ENCODE measurements at places on chromosomes 7 and 10.
A peak's percentile ranks its signal among the peaks of the same experiment; 100 is the strongest.

DNA sequence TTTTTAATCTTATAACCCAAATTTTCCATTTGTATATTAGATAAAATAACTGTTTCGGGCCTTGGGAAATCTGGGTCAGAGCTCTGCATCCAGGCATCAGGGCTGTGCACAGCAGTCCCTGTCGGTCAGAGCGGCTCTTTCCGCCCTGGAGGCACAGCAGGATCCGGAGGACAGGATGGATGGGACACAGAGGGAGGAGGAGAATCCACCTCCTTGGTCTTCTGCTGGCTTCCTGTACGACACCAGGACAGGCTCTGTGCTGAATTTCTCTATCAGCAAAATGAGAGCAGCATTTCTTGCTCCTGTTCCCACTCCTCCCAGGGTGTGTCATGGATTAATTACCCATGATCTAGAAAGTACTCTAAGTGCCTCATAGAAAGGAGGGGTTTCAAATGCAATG, 254.9 kb downstream of the SKAP2 start:
- DNase-seq = no peak

DNA sequence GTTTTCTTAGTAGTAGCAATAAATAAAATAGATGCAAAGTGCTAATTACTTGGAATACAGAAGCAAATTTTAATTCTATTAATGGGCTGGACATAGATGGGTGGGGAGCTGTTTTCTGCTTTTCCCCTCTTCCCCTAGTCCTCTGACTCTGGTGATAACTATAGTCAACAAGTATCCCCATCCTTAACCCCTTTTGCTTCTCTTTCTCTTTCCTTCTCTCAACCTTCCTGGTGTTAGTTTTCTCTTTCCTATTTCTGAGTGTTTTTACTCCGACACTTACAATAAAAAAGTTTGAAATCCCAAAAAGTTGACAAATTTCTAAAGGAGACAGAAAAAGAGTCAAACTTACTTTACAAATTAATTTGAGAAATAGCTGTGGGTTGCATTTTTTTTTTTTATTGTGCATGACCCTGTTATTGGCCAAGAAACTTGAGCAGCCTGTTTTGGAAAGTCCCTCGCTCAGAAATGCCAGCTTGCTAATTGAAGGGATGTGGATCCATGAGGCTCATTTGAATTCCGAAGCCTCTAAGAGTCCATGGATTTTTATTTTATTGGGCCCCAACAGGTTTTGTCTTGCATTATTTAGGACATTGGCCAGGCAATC, 2.4 kb downstream of the FAS start:
- no peak for DNase-seq

DNA sequence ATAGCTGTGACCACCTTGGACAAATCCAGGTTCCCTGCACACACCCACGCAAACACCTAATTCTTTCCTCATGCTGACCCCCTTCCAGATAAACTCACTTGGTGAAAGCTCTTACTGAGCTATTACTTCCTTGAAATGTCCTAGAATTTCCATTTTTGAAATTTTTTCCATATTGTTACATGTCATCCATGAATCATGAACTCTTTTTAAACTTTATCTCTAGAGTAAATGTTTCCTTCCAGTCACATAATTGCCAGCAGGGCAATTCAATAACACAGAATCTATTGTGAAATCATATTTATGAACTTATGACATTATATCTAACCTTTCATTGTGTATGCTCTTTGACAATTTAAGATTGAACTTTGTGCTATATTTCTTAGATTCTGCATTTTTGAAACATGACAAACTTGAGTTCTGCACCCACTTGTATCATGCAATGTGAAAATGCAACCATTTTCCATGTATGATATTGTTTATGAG, 26.8 kb upstream of the FGL2 start:
- DNase-seq = no peak

- DNase-seq = peak; percentile 5
These were observed 232.7 kb upstream of the TAC1 start for GRCh38 chr7:97499204-97499603.

DNA sequence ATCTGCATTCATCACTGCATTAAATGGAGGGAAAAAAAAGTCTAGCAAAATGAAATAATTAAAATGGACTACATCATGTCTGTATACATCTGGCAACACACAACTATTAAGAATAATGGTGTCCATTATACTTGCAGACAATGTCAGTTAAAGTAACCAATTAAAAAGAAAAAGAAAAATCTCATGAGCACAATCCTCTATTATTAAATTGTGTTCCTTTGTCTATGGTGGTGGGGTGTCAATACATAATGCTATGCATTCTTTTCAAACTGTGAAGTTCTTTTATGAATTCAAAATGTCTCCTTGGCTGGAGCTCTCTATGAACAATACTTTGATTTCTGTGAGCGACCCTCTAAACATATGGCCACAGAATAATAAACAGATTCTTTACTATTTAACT, 63.5 kb downstream of the NRP1 start:
- DNase-seq = no peak

- no peak for DNase-seq
These were observed 23.2 kb downstream of the STEAP1B start for GRCh38 chr7:22476824-22477223.

DNA sequence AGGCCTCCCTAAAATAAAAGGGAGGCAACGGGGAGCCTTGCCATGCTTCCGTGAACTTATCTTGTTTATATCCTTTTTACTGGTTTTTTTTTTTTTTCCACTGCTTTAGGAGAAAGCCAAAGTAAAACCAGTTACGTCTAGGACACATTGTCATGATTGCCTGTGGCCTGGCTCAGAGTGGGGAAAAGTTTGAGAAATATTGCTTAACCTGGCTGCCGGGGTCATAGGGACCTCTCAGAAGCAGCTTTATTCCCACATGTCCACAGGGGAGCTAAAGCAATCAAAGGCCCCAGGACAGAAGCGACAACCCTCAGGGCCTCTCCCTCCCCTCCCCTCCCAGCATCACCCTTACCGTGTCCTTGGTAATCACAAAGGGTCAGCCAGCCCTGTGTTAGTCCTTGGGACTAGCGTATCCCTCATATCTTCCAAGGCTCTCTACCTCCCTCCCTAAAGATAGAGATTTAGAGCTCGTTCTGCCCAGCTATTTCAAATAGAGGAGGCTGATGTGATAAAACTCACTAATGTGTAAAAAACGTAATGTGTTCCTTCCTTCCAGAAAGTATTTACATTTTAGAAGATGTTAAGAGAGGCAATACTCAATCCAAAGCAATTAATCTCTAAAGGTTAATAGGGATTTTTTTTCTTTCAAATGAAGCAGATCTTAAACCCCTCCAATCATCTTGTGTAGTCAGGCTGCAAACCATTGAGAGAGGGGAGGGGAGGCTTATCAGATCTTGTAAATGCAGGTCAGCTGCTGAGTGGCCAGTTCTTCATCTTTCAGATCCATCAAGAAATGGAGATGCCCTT, 64.8 kb upstream of the PRKAR2B start:
- DNase-seq = no peak

GRCh38 chr10:105063796-105064195, 422.7 kb downstream of the SORCS3 start:
- no peak for DNase-seq

GRCh38 chr7:19369182-19369581, 224.0 kb upstream of the FERD3L start:
- no peak for DNase-seq

- DNase-seq = no peak
These were observed 99.8 kb upstream of the ZMIZ1 start for GRCh38 chr10:78968943-78969342.

DNA sequence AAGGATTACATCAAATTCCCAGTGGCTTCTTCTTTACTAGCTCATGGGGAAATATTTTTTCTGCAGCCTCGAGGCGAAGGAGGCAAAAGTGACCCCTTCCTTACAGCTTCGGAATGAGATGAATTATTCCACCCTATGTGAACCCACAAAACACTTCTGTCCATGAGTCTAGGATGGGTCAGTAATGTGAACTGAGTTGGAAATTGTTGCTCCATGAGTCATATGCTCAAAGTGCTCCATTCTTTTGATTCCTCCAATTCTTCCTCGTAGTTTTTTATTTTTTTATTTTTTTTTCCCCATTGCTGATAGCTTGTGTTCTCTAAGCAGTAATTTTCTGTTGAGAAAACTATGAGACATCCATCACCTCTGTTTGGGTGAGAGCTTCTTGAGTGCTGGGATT, 31.7 kb upstream of the FAM204A start:
- peak; percentile 27 for DNase-seq

GRCh38 chr10:58322835-58323209, 12.0 kb upstream of the UBE2D1 start:
- no peak for DNase-seq

- no peak for DNase-seq
These were observed 154.3 kb downstream of the SORCS3 start for GRCh38 chr10:104795411-104795810.

DNA sequence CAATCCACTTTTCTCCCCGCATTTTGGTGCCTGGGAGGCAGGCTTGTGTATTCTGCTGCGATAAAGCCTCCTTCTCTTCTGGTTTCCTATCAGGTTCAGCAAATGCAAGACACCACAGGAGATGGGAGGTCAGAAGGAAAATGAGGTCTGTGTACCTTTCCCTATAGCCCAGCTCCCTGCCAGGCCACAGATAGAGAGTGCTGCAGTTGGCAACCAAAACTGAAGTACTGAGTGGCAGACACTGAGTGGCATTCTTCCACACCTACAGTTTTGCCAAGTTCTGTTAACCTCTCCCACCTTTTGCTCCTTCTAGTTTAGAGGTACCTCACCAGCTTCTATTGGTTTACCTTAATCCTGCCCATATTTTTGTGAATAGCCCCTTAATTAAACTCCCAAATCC, 948.4 kb downstream of the SORCS1 start:
- no peak for DNase-seq

DNA sequence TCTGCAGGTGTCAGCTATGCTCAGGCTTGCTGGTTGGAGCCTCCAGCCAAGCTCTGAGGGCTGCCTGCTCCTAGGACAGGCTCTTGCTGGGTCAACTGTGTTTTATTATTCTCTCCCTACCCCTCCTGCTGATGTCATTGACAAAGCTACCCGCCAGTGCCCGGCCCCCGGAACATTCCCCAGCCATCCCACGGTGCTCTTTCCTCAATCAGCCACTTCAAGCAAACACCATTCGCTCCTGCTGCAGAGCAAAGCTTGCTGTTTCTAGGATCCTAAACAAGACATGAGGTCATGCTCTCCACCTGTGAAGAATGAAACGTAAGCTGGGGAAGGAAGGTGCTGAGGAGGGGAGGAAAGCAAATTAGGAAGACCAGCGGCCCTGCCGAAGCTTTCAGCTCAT, 2.1 kb upstream of the C10orf71 start:
- no peak for DNase-seq

DNA sequence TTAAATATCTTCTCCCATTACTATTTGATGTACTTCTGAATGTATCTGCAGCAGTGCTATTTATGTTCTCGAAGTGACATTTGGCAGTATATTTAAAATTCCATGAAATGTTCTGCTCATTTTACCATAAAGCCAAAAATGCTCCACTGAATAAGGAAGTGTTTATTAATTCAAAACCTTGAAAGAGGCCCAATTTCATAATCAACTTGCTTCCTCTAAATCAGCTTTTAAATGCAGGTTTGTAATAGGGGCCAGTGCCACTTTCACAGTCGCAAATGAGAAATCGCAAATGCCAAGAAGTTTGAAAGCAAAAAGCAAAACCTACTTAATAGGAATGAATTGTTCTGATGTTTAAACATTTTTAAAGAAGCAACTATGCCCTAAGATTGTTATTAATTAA, 11.4 kb downstream of the NHLRC2 start:
- no peak for DNase-seq

DNA sequence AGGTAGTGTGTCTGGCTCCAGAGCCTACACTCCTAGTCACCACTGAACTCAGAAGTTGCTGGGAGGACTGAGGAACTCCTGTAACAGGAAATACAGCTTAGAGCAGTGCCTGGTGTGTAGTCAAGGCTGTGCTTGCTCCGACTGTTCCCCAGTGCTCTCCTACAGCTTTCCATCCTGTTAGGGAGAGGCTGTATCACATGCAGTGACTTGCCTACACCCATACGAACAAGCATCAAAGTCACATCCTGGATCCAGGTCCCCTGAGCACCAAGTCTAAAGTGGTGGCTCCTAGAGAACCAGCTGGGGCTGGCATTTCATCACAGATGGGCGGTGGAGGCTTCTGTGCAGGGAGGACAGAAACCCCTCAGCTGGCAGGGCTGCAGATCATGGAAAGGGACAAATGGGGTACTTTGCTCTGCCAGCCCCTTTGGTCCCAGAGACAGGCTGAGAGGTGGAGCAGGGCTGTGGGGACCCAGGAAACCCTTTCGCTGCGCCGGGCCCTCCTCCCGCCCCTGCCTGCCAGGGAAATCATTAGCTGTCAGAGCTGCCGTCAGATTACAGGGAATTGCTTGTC, 7.7 kb downstream of the ASB10 start:
- no peak for DNase-seq

DNA sequence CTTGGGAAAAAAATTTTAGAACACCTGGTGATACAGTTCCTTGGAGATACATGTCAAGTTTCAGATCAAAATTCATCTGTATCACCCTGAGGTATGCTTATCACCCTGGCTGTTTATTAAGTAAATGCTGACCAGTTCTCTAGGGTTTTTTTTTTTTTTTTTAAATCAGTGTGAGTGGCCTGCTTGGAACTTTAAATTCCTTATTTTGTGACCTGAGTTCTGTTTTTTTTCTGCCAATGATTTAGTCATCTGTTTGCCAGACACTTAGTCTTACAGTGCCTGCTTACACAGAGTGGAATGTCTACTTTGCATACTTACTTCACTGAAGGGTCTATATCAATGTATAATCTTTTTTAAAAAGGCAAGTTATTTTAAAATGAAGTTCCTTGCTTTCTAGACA, 1.8 kb downstream of the TSPAN13 start:
- no peak for DNase-seq

DNA sequence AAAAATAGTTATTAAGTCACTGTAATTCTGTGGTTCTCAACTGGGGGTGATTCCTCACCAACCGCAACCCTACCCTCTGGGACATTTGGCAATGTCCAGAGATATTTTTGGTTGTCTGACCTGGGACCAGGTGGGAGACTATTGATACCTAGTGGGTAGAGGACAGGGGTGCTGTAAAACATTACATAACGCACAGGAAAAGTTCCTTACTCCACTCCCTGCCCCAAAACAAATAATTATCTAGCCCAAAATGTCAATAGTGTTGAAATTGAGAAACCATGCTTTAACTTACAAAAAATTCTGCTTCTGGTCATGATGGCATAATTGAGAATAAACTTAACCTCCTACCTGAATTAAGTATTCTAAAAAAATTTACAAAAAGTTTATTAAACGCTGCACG, 177.7 kb upstream of the FEZF1 start:
- no peak for DNase-seq

- DNase-seq = no peak
These were observed 520.5 kb downstream of the GLRX3 start for GRCh38 chr10:130656582-130657133.
